Memory B cell (primary cell): ENCODE measurements at places on chromosomes 12 and 14.

GRCh38 chr12:47867495-47867941 lies 37.3 kb downstream of the VDR start:
- no peak for DNase-seq

- no peak for DNase-seq
These were observed 8.1 kb downstream of the OSBPL8 start for GRCh38 chr12:76551482-76551888.

- no peak for DNase-seq
These were observed 50.3 kb downstream of the DAD1 start for GRCh38 chr14:22538671-22539228.

- no peak for DNase-seq
These were observed 41.6 kb downstream of the USP15 start for GRCh38 chr12:62301799-62302133.

- no peak for DNase-seq
These were observed 72.8 kb downstream of the SEC23A start for GRCh38 chr14:39030209-39030608.

DNA sequence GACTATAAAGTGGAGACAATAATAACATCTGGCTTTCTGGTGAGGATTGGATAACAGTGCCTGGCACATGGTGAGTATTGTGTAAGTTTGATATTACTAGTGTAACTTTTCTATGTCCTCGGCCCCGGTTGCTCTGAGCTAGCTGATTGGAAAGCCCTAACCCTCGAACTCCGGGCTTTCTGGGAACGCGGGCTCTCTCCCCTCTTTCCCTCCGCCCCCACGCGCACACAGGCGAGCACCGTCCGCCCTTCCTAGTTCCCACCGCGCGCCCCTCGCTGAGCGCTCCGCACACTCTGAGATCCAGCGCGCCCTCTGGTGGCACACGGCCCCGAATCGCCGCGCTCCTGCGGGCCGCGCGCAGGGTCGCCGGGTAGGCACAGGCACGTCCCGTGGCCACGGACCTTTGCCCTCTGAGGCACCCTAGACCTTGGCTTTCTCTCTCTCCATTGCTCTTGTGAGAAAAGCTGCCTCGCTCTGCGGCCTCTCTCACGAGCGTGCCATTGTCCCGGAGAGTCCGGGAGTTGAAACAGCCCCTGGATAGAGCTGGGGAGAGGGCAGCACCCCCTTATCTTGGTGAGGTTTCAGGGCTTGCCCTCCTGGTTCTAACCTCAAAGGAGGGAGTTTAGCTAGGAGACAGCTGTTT lies 23.2 kb upstream of the ESRRB start:
- peak; percentile 30 for DNase-seq

DNA sequence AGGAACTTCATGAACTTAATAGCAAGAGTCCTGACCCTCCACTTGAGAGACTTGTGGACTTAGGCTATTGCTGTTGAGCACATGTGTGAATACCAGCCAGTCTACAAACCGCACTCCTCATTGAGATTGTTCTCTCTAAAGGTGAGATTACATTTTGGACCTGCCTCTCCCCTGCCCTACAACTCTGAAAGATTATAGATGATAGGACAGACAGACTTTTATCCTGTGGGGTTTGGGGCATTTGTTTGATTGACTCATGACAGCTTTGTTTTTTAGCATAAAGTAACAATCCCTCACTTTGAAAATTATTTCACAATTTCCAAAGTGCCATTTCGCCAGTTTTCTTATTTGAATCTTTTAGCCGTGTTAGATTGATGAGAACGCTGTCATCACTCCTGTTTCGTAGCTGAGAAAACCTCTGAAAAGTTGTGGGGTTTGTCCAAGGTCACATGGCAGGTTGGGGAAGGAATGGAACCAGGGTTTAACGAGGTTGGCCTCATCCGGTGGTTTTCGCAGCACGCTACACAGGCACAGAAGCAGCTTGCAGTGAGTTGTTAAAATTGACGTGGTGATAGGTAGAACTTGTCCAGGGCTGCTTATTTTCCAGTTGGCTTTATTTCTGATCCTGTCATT lies 836 bp downstream of the EVL start:
- DNase-seq: no peak

DNA sequence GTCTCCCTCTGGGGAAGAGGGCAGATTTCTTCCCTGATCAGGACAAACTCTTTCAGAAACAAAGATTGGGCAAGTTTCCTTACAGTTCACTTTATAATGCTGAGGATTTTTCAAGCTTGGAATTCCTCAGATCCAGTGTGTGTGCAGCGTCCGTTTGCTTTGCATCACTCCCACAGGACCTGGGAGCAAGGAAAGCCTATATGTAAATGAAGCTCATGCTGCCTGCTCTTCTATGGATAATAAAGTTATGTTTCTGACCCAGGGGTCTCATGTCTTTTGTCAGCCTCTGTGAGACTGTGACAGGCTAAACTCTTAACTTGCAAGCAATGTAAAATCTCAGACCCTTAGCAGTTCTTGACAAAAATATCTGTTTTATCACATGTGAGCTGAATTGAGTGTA lies 41.6 kb downstream of the TRHDE start:
- DNase-seq: no peak

DNA sequence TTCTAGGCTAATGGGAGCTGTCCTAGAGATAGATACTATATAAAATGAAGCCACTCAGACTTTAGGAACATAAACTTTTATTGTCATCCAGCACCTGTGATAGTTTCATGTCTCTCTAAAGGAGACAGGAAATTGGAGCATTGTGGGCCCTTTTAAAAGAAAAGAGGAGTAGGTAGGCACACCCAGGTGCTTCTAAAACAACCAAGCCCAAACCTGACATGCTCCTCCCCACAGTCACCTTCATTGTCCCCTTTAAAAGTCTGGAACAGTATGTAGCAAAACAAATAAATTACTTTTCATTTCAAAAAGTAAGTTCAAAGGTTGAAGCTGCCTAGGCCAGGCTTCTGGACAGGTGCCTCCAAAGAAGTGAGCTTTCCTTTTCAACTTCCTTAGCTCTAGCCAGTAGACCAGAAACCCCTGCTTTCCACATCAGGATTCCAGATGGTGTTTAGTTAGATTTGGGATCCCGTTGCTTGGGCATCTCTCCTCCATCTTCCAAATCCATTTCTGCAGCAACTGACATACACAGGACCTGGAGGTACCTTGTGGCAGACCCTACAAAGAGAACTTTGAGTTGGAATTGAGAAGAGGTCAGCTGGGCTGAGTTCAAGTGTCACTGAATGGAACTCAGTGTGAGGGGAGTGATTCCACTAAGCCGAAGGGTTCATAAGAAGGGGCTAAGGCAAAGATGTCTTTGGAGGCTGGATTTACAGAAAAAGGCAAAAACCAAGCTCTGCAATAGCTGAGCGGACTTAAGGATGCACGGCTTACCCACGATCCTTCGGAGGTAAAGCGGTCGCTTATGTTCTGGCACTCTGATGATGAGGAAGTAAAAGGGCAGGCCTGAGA lies 6.9 kb downstream of the OXA1L start:
- DNase-seq: no peak

DNA sequence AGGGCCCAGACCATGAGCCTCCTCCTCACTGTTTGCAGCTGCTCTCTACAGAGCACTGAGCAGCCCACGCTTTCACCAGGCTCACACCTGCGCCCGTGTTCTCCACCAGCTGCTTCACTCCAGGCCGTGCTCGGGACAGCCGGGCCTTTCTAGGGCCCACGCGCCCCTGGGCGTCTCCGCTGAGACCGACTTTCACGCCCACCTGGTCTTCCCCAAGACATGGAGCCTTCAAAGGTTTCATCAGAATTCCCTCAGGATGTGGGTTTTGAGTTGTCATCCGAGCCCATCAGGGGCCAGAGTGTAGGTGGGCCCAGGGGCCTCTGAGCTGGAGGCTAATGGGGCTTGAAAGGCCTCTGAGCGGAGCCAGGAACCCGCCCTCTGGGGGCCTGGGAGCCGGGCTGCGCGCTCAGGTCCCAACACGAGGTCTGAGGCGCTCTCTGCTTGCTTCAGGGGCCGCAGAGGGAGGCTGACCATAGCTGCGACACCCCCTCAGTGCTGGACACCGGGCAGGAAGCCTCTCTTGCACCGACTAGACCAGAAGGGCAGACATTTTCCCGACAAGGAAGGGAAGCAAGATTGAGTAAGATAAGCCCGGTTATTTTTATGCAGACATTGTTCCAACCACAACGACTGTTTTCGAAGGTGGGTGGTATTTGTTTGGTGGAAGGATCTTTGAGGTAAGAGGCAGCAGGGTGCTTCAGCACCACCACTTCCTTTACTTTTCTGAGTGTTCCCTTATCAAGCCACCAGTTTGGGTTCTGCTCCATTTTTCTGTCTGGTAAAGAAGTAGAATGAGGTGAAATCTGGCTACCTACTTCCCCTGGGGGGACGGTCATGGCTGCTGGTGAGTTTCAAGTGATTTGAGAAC lies 125.0 kb upstream of the FUT8 start:
- peak; percentile 59 for DNase-seq

GRCh38 chr12:99852666-99853065 lies 132.1 kb downstream of the ANKS1B start:
- DNase-seq: no peak

DNA sequence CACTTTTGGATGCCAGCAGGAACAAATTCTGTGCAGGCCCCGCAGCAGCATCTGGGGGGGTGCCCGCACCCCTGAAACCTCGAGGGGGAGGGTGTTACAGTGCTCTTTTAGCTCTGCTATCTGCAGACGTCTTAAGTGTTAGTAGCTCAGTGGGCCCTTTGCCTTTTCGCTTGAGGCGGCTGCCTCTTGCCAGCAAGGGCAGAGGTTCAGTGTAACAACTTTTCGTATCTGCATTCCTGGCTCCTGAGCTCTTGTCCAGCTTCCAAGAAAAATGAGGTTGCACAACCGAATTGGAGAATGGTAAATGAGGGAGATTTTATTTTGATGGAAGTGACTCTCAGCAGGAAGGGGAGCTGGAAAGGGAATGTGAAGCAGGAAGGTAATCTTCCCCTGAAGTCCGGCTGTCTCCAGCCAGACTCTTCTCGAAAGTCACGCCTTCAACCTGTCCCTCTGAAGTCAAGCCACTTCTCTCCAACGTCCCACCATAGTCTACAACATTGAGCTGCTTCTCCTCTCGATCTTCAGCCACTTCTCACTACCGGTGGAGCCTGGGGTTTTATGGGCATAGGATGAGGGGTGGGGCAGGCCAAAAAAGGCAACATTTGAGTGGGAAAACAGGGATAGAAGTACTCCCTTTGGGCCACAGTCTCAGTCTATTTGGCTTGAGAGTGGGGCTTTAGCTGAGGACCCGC lies 17.8 kb downstream of the TAS2R50 start:
- no peak for DNase-seq

GRCh38 chr12:80632835-80633234 lies 74.6 kb upstream of the MYF6 start:
- no peak for DNase-seq

DNA sequence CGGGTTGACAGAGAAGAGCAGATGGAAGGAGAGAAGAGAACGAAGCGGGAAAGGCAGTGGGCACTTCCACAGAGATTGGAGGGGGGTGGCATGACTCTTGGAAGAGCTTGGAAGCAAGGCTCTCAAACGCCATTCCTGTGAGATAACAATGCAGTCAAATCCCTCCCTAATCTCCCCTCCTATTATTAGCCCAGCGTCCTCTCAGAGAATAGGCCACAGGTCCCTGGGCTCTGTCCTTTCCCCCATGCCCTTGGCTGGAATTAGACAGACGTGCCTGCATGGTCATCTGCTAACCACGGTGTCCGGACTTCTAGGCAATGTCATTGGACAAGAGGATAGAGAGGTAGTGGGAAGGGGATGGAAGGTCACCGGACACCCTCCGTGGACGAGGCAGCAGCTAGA lies 8.0 kb upstream of the MYH7 start:
- DNase-seq: no peak

- DNase-seq: no peak
These were observed 4.3 kb downstream of the KRR1 start for GRCh38 chr12:75507086-75507485.

- DNase-seq: peak; percentile 36
These were observed 53.1 kb upstream of the STON2 start for GRCh38 chr14:81453166-81453766.

- DNase-seq: no peak
These were observed 93.4 kb upstream of the CPM start for GRCh38 chr12:69026336-69026735.

DNA sequence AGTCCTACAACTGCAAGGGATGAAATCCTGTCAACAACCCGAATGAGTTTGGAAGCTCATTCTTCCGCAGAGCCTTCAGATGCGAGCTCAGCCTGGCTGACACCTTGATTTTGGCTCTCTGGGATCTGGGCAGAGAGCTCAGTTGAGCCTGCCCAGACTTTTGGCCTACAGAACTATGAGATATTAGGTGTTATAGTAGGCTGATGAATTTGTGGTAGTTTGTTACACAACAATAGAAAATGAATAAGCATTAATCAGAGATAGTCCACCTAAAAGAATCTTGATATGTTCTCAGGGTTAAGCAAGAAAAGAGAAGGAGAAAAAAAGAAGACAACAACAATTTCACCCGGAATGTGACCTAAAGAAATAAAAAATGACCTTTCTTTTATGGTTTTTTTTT lies 30.4 kb upstream of the GZMB start:
- DNase-seq: no peak

GRCh38 chr12:118015944-118016343 lies 559 bp upstream of the RFC5 start:
- DNase-seq: no peak

- no peak for DNase-seq
These were observed 24.8 kb downstream of the KCNA1 start for GRCh38 chr12:4934407-4935035.

- no peak for DNase-seq
These were observed 26.5 kb upstream of the POC1B start for GRCh38 chr12:89552376-89552775.

DNA sequence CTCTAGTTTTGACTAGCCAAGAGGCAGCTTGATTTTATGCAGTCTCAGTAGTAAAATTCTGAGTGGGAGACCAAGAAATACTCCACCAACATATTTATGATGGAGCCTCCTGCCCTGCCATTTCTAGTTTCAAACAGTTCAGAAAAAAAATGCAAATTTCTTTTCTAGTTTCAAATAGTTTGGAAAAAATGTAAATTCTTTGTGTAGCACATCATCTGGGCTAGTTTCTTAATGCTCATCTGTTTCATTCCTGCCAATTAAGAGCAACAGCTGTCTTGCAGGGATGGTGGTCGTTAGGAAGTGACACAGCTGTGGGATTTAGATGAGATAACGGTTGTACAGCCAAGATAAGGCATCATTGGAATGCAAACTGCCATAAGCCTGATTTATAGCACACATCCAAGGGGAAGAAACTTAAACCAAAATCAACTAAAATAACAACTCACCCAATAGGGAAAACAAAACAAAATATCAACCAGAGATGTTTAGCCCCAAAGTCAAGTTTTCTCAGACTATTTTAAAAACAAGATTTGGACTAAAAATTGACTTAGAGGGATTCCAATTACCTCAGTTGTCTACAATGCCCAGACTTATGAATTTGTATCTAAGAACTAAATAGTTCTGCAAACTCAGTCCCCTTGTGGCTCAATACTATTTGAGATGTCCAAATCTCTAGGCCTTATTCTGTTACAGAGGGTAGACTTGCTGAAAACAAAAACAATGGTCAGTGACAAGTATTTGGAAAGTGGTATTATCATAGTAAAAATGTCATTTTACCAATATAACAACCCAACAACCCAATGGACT lies 291.3 kb upstream of the ATP2B1 start:
- DNase-seq: no peak

DNA sequence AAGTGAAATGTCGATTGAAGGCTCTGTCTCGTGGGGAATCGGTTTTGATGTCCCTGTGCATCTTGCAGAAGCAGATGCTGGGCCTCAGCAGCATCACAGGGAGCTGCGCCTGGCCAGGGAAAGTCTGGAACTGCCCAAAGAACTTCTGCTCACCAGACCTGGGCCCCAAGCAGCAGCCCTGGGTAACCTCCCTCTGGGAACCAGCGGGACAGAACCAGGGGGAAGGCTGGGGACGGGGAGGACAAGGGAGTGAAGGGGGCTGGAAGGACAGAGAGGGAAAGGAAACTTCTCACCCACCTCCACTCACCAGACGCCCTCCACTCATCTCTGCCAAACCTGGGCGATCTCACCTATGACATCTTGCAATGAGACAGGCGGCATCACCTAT lies 26.8 kb upstream of the C14orf180 start:
- DNase-seq: no peak
